ENCODE measurements at places on chromosomes 2 and 18.
A peak's percentile ranks its signal among the peaks of the same experiment; 100 is the strongest.

- DNase-seq = no peak
These were observed 1.6 kb upstream of the MTA3 start for GRCh38 chr2:42566837-42567321.

- DNase-seq = no peak
These were observed 35.7 kb downstream of the THUMPD2 start for GRCh38 chr2:39743269-39743776.

- no peak for DNase-seq
These were observed 73.4 kb downstream of the UBR3 start for GRCh38 chr2:169900686-169901085.

DNA sequence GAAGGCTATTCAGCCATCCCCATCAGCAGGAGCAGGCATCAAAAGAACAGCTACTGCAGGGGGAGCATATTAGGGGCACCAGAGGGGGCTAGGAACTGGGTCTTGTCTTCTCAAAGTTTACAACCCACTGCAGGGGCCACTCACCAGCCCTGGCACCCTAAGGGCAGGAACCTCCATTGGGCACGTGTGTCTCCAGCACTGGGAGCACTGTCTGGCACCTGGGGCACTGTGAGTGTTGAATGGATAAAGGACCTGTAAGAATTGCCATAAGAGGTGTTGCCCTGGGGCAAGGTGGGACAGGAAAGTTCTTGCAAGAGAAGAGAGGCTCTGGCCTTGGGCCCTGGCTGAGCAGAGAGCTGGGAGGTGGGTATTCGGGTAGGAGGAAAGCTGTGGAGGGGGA, 1.4 kb upstream of the STEAP3 start:
- no peak for DNase-seq

DNA sequence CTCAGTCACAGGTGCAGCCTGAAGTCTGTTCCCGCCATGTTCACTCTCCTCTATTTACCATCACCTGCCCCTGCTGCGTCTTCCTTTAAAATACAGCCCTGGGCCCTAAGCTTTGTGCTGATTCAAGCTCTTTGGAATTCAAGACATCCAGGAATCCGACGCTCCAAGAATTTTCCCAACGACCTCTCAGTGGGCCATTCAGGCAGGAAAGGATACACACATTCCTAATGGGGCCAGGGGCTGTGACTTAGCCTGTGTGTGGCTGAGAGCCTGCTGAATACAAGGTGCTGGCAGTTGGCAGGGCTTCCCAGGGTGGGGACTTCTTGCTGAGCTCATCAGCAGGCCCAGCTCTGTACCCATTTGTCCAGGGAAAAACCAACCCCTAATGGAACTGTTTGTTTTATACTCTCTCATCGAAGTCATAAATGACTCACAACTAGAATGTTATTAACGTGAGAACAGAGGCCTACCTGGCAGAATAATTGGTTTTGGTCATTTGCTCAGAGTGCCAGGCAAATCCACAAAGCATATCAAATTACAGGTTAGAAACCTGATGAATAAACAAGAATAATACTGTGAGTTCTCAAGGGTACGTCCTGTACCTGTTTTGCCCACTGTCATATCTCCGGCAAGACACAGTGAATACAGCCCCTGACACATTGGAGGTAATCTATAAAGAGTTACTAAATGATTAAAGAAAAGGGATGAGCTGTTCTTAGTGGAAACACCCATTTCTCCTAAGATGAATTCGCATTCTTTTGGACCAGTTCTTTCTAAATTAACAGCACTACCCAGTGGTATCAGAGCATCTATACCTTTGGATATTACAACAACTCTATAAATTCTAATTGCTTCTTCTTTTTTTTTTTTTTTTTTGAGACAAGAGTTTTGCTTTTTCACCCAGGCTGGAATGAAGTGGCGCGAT, 12.6 kb upstream of the KCMF1 start:
- peak; percentile 84 for DNase-seq

DNA sequence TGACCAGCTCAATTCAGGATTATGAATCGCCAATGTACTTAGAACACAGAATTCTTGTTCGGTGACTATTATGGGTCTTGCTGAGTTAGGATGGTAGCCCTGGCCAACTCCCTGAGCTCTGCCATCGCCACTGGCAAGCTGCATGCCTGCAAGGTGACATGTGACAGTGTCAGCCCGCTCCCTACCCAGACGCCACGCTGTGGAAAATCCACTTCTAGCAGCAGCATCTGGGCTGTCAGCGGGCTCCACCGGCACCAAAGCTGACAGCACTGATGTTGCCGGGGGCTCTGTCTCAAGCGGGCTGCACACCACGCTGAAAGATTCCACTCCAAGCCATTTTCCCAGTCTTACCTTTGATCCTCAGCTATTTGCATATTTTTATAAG, 100.7 kb downstream of the MYT1L start:
- no peak for DNase-seq

- peak; percentile 67 for DNase-seq
These were observed 31.1 kb downstream of the TMEM178A start for GRCh38 chr2:39696838-39697237.

- DNase-seq = no peak
These were observed 621.9 kb downstream of the XIRP2 start for GRCh38 chr2:167510071-167510759.

- no peak for DNase-seq
These were observed 118.5 kb upstream of the COL5A2 start for GRCh38 chr2:189298038-189298437.

- no peak for DNase-seq
These were observed 25.3 kb downstream of the MBP start for GRCh38 chr18:77107292-77107691.

- no peak for DNase-seq
These were observed 3.0 kb upstream of the FIGLA start for GRCh38 chr2:70793450-70793849.

GRCh38 chr2:229445501-229446211, 174.6 kb upstream of the PID1 start:
- DNase-seq = peak; percentile 43

DNA sequence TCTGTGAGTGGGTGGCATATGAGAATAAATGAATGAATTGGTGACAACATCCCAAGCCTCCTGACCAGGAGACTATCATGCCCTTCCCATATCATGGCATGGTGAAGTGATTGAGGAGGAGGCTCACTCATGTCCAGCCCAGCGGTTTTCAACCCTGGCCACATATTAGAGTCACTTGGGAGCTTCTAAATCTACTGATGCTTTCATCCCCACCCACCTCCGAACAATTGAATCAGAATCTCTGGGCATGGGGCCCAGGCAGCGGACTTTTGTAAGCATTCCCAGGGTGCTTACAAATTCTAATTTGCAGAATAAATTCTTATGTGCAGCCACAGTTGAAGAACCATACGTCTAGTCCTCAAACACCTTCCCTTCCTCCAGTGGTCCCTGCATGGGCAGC, 81.7 kb upstream of the SEC11C start:
- peak; percentile 70 for DNase-seq

DNA sequence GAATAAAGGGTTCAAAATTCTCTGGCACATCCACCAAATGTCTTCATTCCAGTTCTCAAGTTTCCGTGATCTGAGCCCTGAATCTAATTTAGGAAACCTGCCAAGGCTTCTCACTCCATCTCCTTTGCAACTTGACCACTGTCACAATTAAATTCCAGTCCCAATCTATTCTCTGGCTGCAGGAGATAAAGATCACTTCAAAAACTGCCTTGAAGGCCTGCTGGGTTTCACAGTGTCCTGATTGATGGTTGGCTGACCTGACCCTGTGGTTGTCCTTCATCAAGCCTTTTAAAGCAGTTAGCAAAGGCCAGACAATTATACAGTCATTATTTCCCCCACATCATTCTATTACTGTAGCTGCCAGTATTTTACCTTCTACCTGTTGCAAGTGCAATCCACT, 60.3 kb upstream of the DNAJC10 start:
- DNase-seq = no peak

- DNase-seq = no peak
These were observed 61.0 kb downstream of the DAW1 start for GRCh38 chr2:227932403-227932802.

DNA sequence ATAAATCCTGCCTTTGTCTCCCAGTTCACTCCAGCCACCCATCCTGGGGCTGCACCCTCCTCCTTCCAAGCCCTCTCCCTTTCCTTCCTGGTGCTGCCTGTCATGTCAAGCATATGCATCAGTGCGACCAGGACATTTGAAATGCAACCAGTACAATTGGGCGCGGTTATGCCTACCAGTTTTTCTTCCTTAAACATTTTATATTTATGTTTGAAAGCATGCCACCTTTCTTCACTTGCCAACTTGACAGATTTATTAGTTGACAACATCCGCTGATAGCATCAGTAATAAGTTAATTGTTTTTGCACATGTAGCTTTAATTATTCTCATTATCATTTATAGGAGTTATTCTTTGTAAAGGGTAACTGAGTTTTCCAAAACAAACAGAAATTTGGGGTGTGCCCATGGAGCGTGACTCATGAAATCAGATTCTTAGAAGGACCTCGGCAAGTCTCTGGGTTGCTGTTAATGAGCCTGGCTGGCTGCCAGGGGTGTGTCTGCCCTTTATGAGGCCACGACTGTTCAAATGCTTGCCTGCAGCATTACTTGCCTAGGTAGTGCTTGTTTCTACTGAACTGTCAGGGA, 32.8 kb upstream of the IL1B start:
- DNase-seq = peak; percentile 73

DNA sequence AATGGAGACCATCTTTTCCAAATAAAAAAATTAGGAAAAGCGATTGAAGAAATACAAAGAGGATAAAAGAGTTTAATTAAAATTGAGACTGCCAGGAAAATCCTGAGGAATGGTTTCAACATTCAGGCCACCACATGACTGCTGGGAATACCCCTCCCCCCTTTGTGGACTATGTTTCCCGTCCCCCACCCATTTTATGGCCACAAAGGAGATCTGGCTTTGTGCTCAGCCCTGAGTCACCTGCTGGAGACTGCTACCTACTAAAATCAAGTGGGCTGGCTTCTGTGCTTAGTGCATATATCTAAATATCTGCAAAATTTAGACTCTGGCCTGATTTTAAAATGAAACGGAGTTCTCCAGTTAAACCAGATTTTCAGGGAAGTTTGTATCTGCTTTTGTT, 10.1 kb downstream of the RND3 start:
- no peak for DNase-seq

DNA sequence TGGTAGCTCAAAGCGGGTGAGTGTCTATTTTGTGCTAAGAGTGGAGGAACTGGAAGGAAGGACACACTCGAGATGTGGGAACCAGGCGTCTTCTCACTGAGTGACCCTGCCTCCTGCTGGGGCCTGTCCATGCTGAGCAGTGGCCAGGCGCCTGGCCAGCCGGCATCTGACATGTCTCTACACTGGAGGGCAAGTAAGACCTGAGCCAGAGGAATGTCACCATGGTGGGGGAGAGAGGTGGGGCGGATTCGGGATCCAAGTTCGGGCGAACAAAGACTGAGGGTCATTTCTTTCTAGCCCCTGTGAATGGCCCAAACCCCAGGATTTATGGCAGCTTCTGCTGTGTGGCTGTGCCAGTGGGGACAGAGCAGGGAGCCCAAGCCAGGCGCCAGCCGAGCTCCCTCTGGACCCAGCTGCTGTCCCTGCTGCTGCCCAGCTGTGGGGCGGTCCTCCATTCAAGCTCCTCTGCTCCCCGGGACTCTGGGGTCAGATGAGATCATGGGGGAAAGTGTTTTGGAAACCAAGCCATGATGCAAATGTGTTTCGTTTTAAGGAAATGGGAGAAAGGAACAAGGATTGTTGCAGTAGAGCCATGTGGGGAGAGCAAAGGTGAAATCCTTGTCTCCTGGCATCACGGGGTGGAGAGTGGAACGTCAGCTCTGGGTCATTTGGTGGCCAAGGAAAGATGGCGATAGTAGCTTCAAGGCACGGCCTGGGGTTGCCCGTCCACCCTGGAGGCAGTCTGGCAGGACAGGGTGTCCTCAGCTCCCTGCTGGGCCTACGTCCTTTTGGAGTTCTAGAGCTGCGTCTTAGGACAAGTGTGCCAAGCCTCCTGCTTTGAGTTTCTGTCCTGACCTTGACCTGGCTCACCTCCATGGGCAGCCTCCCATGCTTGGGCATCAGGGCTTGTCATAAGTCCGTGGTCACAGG, 8.1 kb downstream of the ACKR3 start:
- no peak for DNase-seq

GRCh38 chr2:222904557-222905258, 43.9 kb downstream of the ACSL3 start:
- peak; percentile 78 for DNase-seq

DNA sequence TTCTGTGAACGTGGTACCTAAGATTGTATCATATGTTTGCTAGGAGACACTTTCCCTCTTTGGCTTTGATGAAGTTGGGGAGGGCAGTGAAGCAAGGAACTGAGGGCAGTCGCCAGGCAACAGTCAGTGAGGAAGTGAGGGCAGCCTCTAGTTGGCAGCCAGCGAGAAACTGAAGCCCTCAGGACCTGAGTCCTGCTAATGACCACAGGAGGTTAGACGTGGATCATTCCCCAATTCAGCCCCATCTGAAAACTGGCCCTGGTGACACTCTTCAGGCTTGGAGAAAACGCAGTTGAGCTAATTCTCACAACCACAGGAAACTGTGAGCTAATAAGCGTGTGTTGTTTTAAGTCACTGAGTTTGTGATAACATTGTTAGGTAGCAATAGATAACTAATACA, 84.5 kb upstream of the REG3G start:
- no peak for DNase-seq

GRCh38 chr2:135525786-135526185, 5.2 kb downstream of the ZRANB3 start:
- no peak for DNase-seq

DNA sequence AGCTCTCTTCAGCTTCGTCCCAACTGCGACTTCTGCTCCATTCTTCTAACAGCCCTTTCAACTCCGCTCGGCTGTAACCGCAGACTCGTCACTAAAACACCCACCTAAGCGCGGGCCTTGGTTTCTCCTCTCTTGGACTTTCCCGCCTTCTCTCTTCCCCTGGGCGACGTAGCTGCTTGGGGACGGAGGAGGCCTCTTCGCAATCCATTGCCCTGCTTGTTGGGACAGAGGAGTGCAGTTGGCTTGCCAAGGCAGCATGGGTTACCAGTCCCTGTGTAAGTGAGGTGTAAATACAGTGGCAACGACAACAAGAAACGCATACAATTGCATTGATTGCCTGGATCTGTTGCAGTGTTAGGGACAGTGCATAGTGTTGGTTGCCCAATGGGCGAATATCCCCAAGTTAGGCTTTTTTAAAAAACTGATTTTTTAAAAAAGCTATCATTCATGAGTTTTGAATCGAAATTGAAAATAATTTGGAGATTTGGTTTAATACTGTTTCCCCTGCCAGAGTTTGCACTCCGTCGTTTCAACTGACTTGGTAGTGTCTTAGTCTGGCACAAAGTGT, 484 bp upstream of the DARS1 start:
- no peak for DNase-seq

GRCh38 chr2:143296089-143296488, 166.9 kb downstream of the ARHGAP15 start:
- no peak for DNase-seq

DNA sequence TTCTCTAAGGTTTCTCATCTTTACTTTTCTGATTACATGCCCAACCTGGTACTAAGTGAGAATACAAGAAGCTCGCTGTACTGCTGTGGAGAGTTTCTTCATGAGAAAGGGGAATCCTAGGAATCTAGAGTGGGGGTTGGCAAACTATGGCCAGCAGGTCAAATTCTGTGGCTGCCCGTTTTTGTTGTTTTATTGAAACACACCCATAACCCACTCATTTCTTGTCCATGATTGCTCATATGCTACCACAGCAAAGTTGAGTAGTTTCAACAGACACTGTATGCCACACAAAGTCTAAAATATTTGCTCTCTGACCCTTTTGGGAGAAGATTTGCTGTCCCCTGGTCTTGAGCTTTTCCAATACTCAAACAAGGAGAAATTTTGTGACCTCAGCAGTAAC, 58.8 kb downstream of the C2orf74 start:
- peak; percentile 18 for DNase-seq

- DNase-seq = no peak
These were observed 111.9 kb downstream of the EPC2 start for GRCh38 chr2:148756292-148756975.

All from AG20443 (cell line).